ENCODE measurements at places on chromosomes 4 and X.

DNA sequence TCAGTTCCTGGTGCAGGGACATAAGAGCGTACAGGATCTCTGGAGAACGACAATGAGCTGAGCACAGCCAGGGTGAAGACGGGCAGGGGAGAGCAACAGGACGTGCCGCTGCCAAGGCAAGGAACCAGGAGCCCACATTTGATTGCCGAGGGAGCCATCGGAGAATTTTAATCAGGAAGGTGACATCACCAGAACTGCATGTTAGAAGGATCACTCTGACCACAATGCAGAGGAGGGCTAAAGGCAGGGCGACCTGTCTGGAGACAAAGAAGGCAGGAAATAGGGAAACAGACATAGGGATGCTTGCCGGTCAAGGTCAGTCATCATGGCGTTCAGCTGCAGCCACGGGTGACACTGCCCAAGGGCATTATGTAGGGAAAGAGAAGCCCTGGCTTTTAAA lies 81.4 kb downstream of the RBM47 start:
- DNase-seq: no peak

- no peak for DNase-seq
These were observed at the start of gene MAP7D2 for GRCh38 chrX:20116577-20117240. TSS of gene MAP7D2 (minus strand) at chrX:20116907. CDS start at chrX:20116879, 28 bp downstream.

GRCh38 chr4:119570401-119570800 lies 58.2 kb downstream of the PDE5A start:
- DNase-seq: no peak

DNA sequence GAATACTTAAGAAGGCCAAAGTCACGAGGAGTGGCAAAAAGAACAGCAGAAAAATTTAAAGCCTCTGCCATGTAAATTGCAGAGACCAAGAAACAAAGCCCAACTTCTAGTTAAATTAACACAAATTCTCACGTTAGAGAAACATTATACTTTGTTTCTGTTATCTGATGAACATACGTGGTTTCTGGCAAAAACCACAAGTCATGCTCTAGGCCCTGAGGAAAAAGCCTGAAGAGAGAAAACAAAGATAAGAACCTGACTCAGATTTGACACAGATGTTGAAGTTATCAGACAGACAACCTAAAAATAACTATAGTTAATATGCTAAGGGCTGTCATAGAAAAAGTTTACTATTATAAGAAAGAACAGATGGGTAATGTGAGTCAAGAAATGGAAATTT lies 149.1 kb upstream of the PCDH10 start:
- DNase-seq: no peak

- DNase-seq: no peak
These were observed 171.6 kb downstream of the PCDH10 start for GRCh38 chr4:133320576-133321170.

- DNase-seq: no peak
These were observed 57.8 kb downstream of the EDNRA start for GRCh38 chr4:147538711-147539110.

DNA sequence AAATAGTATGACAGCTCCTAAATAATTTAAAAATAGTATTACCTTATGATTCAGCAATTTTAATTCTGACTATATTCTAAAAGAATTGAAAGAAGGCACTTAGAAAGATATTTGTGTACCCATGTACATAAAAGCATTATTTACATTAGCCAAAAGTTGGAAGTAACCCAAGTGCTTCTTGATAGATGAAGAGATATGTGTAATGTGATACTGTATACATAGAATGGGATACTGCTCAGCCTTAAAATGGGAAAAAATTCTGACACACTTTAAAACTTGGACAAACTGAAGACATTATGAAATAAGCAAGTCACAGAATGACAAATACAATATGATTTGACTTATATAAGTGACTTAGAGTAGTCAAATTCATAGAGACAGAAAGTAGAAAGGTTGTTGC lies 112.2 kb downstream of the IDS start:
- DNase-seq: no peak

DNA sequence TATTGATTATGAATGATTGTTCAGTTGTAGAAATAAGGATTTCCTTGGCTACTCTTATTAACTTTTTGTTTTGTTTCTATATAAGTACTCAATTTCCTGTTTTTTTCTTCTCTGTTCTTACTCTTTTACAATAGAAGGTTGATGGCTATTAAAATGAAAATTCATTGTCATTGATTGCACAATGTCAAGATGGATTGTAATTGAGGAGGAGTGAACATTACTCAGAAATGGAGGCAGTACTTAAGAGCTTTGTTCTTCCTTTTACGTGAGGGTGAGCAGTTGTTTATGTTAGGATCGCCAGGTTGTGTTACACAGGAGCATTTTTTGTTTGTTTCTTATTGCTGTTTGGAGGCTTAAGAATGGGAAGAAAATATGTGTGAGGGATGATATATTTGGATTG lies 2062.4 kb downstream of the ARAP2 start:
- DNase-seq: no peak

DNA sequence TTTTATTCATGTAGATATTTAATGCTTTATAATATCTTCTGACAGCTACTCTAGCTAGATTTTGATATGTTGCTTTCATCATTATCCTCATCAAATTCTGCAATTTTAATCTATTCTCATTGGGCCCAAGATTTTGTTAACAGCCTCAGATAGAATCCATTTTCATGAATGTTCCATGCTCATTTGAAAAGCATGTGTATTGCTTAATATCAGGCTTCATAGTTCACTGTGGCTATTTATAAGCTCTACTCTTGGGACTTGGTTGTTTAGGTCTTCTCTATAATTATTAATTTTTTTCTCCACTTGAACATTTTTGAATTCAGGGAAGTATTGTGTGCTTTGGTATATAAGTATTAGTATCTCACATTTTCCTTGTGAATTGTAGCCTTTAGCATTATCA lies 41.8 kb downstream of the RAB40A start:
- no peak for DNase-seq

GRCh38 chrX:46180258-46180687 lies 364.9 kb downstream of the ZNF674 start:
- no peak for DNase-seq

- no peak for DNase-seq
These were observed 57.2 kb downstream of the IRF2 start for GRCh38 chr4:184416913-184417734.

DNA sequence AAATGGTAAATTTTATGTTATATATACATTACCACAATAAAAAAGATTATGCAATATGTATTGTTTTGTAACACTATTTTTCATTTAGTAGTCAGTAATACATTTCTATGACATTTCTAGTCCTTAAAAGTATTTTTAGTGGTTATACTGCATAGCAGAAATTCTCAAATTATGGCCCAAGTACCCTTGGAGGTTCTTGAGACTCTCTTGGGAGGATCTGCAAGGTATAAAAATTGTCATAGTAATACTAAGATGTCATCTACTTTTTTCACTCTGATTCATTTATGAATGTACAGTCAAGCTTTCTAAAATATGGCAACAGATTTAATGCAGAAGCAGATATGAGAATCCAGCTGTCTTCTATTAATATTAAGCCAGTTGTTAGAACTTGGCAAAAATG lies 138.6 kb upstream of the NAP1L5 start:
- DNase-seq: no peak

DNA sequence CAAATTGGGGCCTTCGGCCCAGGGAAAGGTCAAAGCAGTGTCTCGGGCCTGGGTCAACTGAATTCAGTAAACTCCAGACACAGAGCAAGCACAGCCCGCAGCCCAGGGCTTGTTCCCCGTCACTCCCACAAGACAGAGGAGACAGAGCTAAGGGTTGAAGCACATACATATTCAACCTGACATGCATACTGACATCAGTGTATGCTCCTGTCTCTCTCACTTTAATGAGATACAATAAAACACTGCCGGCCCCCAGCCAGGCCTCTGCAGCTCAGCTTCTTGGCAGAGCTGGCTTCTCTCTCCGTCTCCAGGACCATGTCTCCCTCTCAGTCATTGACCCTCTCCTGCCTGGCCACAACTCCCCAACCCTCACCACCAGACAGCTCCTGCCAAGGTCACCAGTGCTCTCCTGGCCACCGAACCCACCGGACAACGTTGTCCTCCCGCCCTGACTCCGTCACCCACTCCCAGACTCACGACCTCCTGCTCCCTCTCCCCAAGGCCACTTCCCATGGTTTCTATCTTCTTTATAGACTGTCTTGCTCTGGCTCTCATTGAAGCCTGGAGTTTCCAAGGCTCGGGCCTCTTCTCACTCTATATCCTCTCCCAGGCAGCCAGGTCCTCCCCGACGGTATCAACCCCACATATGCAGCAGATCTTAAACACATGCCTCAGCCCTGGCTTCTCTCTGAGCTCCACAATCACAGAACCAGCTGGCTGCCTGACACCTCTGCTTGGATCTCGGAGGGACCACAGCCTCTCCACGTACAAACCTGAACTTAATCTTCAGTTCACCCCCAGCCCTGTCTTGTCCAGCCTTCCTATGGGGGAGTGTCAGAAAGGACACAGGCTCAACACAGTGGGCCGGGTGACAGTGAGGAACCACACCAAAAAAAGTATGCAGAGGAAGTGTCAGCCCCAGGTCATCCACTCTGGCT lies 67.7 kb upstream of the C4orf50 start:
- no peak for DNase-seq

DNA sequence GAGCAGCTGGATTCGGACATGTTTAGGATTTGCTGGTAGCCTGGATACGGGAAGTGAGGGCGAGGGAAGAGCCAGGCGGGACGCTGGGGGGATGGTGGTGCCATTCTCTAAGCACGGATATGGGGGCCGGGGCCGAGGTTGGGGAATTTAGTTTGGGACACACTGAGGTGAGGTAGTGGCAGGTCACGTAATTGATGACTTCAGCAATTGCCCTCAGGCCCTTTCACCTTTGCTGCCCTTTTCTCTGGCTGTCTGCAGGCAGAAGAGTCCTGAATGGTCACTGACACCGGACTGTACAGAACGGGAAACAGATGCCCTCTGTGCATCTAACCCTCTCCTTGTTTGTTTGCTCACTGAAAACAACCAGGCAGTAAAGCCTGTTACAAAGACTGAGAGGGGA lies 16.9 kb upstream of the HMGB3 start:
- DNase-seq: no peak

GRCh38 chr4:129379429-129379828 lies 283.5 kb downstream of the C4orf33 start:
- no peak for DNase-seq

- no peak for DNase-seq
These were observed 288.7 kb upstream of the CTSO start for GRCh38 chr4:156242390-156242789.

GRCh38 chr4:23034731-23035130 lies 342.0 kb downstream of the GBA3 start:
- DNase-seq: no peak

- DNase-seq: no peak
These were observed 619.7 kb downstream of the GRXCR1 start for GRCh38 chr4:43512253-43512652.

DNA sequence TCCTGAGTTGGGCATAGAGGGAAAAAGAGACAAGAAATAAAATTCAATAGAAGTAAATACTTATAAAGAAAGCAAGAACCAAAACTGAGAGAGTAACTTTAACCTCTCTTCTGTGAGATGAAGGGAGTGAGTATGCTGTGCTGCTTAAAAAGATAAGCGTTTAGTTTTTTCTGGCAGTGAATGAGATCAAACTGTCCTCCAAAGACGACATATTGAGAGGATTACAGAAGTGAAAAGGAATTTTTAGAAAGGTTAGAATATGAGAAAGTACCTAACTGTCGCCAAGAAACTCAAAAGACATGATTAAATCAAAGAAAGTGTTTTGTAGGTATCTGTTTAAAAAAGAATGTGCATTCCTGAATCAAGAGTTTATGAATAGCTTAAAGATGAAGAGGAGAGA lies 16.0 kb downstream of the GAB1 start:
- no peak for DNase-seq

DNA sequence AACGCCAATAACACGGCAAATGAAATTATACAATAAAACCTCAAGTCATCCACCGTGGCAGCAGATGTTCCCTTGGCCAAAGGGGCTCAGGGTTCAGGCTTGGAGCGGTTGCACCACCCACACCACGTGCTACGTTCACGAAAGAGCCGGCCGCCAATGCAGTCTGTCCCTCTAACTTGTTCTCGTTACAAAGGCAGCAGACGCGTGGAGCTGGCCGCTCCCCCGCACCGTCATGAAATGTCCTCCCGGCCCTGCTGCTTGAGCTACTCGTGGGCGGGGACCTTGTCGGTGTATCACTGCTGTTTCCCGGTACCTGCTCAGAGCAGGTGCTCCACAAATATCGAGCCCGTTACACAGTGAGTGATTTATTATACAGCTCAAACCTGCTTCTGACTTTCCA lies 36.4 kb upstream of the MAN2B2 start:
- DNase-seq: no peak

DNA sequence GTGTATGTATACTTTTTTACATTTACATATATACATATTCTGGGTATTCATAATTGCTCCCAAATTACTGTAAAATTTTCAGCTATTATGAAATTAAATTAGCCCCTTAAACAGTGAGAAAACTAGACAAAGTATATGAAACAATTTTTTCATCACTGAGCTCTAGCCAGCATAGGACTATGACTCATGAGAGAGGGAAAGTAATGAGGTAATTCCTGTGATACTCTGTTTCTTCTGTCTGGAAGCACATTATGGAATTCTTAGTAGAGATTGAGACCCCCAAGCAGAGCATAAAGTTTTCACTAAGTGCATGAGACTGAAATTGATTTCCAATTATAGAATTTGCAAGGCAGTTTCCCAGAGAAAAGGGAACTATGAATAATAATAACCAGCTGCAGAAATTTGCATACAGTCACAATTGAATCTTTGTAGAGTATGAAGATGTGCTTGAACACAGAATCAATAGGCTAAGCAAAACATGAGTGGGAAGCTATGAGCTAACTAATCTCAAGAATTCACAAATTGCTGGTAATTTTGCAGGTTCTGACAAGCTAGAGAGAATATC lies 779.3 kb downstream of the ARAP2 start:
- no peak for DNase-seq

- DNase-seq: no peak
These were observed 260.8 kb upstream of the VCX start for GRCh38 chrX:7582191-7582590.

DNA sequence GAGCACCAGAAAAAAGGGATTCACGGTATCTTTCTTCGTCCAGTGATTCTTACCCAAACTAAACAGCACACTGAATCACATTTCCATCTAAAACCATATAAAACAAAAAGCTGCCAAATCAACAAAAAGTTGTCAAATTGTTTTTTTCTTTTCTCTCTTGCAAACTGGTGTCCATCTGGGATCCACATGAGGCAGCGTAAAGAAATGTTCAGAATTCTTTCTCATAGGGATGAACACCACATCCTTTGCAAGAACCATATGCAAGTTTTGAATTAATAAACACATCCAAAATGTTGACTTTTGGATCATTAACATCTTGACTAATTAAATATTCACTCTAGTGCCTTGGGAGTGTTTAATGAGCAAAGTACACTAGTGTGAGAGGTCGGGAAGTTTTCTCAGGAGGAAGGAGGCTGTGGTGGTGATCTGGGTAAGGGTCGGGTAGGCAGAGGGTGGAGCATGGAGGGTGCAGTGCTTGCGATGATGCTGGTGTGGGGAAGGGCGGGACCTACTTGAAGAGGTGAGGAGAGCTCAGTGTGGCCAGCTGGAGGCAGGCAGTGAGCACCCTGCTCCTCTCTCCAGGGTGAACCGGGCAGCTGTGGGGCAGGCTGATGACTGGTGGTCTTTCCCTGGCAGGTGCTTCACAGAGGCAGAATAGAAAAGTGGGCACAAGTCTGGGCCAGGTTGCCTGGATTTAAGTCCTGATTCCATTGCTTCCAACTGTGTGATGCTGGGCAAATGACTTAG lies 72.8 kb downstream of the NSUN7 start:
- DNase-seq: no peak

GRCh38 chr4:14125375-14126129 lies 498.0 kb upstream of the BOD1L1 start:
- DNase-seq: no peak

All from spinal cord (tissue), 10 donors.